OCI-LY7 (cell line): ENCODE measurements at places on chromosomes 4 and X. TPM values are rescaled to one million over a fixed set of nuclear protein-coding genes. Genes with fewer than 3 reads are reported as not detected.

GRCh38 chr4:165763640-165764039, 109.4 kb upstream of the TLL1 start:
- no peak for DNase-seq

DNA sequence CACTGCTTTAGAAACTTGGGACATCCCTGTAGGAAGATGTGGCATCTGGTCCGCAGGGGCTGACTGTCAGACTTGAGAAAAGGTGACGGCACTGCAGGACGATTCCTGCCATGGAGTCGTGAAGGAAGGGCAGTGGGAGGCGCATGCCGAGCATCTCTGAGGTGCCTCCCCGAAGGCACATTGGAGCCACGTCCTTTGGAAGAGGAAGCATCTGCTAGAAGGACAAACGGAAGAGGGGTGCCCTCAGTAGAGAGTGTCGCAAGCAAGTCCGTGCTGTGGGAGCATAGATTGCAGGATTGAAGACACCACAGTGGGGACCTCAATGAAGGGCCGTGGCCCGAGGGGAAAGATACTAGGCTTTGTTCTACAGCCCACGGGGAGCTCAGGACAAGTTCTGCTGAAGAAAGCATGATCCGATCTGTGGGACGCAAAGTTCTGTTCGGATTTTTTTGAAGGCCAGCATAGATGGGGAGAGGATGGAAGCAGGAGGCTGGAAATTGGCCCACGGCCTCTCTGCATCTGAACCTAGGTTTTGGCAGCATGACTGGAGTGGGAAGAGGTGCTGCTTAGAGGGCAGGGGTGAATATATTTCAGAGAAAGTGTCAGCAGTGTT, 24.2 kb upstream of the HELT start:
- DNase-seq: no peak

DNA sequence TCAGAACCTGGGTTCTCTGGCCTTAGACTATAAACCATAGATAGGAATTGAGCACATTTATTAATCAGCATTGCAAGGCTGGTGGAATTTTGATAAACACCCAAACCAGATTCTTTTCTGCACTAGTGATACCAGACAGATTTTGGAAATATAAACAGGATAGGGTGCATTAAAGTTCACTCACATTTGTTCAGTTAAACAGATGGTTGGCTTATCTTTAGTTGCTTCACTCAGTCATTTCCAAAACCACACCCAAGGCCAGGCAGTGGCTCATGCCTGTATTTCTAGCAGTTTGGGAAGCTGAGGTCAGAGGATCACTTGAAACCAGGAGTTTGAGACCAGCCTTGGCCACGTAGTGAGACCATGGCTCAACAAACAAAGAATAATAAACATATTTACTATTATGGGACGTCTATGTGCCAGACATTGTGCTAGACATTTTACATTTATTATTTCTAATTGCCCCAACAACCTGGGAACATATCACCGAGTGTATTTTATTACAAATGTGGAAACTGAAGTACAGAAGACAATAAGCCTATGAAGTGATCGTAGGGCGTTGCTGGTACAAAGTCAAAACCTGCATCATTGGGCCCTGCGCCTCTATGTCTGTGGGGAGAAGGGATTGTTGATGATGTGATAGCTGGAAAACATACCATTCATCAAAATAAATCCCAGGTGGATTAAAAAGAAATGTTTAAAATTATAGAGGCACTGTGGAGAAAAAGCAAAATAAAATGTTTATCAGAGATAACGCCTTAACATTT, 15.0 kb downstream of the ADD1 start:
- DNase-seq: no peak

Gene SHISA3
- 0.37 and 0.38 TPM in 2 replicates for total RNA-seq

Gene CD38
- total RNA-seq: 176 and 214 TPM in 2 replicates
